ENCODE measurements at places on chromosomes 1 and 21. TPM values are rescaled to one million over a fixed set of nuclear protein-coding genes. Genes with fewer than 3 reads are reported as not detected.

Gene CDC7
- total RNA-seq, result 24.9 TPM

Gene SELENBP1
- total RNA-seq, result 6.5 TPM

Gene PGBD5
- 15.9 TPM for total RNA-seq

Gene EPS8L3
- total RNA-seq, result not detected

Gene S100A9
- 28.9 TPM for total RNA-seq

Gene PUSL1
- total RNA-seq, result 6.5 TPM

Gene LRRC52
- total RNA-seq, result not detected

Gene CFHR4
- 0.41 TPM for total RNA-seq

GRCh38 chr1:54002544-54003248 lies 15.3 kb downstream of the LDLRAD1 start:
- DNase-seq, result no peak

- no peak for DNase-seq
Measured at GRCh38 chr1:247517795-247518612, 18.2 kb downstream of the OR2C3 start.

- DNase-seq, result peak; percentile 49
Measured at GRCh38 chr1:234724516-234725176, 114.7 kb upstream of the IRF2BP2 start.

GRCh38 chr21:44593598-44594405 lies 1.5 kb upstream of the KRTAP10-6 start:
- DNase-seq, result no peak

- no peak for DNase-seq
Measured at GRCh38 chr1:240285540-240285939, 193.9 kb downstream of the FMN2 start.

- DNase-seq, result no peak
Measured at GRCh38 chr1:92968138-92969032, 7.1 kb upstream of the DIPK1A start.

DNA sequence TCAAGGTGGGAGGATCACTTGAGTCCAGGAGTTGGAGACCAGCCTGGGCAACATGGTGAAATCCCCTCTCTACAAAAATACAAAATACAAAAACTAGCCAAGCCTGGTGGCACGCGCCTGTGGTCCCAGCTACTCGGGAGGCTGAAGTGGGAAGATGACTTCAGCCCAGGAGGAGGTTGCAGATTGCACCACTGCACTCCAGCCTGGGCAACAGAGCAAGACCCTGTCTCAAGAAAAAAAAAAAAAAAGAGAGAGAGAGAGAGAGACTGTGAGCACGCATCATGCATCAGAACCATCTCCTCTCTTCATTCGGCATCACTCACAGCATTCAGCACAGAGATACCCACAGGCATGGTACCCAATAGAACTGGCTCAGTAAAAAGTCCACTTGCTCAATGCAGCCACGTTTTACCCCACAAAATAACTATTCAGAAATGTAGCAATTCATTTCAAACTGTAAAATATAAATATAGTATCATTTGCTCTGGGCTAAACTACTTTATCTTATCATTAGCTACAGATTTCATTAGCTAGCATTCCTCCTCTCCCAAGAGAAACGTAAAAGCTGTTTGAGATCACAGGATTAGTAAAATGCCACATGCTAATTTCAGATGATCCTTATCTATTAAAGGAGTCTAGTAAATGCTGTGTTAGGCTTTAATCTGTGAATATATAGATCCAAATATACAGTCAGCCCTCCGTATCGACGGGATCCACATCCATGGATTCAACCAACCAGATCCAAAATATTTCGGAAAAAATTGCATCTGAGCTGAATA lies 11.7 kb downstream of the LBR start:
- DNase-seq, result no peak

- peak; percentile 60 for DNase-seq
Measured at GRCh38 chr21:46634966-46635323, 529 bp upstream of the PRMT2 start.

GRCh38 chr21:29680273-29680672 lies 259.5 kb downstream of the GRIK1 start:
- no peak for DNase-seq

GRCh38 chr1:178451529-178451928 lies 45.2 kb downstream of the CLEC20A start:
- no peak for DNase-seq

DNA sequence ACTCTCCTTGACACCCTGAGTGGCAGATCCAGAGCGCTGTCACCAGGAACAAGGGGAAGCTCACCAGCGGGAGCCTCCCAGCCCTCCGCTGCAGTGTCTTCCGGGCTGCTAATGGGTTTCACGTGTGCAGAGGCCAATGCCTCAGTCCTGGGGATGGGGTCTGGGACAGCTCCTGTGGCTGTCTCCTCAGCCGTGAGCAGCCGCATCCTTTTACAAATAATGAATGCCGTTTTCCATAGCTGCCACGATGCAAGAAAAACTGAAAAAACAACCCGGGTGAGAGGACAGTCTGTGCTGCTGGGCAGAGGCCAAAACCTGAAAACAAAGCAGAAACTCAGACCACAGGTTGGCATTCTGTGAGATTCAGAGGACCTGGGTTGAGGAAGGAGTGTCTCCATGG lies 212.2 kb upstream of the RAB4A start:
- no peak for DNase-seq

GRCh38 chr21:29416268-29416667 lies 117.5 kb downstream of the BACH1 start:
- DNase-seq, result no peak

DNA sequence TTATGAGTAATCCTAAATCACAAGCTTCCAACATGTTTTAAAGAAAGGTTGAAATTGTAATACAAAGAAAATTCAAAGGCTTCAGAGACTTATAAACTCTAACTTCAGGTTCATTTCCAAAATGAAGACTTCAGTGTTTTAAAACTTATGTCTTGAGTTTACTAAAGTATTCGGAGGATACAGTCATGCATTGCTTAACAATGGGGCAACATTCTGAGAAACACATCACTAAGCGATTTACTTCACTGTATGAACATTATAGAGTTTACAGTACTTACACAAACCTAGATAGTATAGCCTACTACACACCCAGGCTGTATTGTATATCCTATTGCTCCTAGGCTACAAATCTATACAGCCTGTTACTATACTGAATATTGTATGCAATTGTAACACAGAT lies 38.3 kb downstream of the CEP170 start:
- no peak for DNase-seq

- DNase-seq, result no peak
Measured at GRCh38 chr1:113433184-113433583, 42.9 kb downstream of the MAGI3 start.

- no peak for DNase-seq
Measured at GRCh38 chr1:211415700-211416099, 76.3 kb downstream of the RD3 start.
